ENCODE measurements at places on chromosomes 2 and 18. TPM values are rescaled to one million over a fixed set of nuclear protein-coding genes. Genes with fewer than 3 reads are reported as not detected.

LRRTM4 gene
- not detected for total RNA-seq

UGT1A1 gene
- total RNA-seq: not detected

LTBP1 gene
- 80.9 TPM for total RNA-seq

IAH1 gene
- total RNA-seq: 55.0 TPM

CLEC4F gene
- not detected for total RNA-seq

CHRNG gene
- not detected for total RNA-seq

ABHD3 gene
- 6.2 TPM for total RNA-seq

IL36RN gene
- total RNA-seq: not detected

DHRS9 gene
- 4.0 TPM for total RNA-seq

CRYBA2 gene
- total RNA-seq: not detected

CHRND gene
- not detected for total RNA-seq

PARD3B gene
- total RNA-seq: 5.8 TPM

Data from epithelial cell of umbilical artery (primary cell).